ENCODE measurements at places on chromosomes 6 and 20. TPM values are rescaled to one million over a fixed set of nuclear protein-coding genes. Genes with fewer than 3 reads are reported as not detected.

Gene CDH4
- total RNA-seq = not detected

Gene IRAK1BP1
- 8.2 TPM for total RNA-seq

Gene ZBP1
- total RNA-seq = not detected

Gene KHDC1L
- total RNA-seq = not detected

Gene GLO1
- total RNA-seq = 96.0 TPM

Gene NANP
- 3.9 TPM for total RNA-seq

Gene HCRTR2
- not detected for total RNA-seq

- no peak for DNase-seq
Observed at GRCh38 chr6:46921731-46922130, at the start of gene ADGRF5. Gene ADGRF5, minus strand, starts transcription at chr6:46921938. Its CDS starts 15,176 bp downstream, at chr6:46906762.

GRCh38 chr20:47281376-47281775 is 75.1 kb downstream of the ZMYND8 start:
- DNase-seq = no peak

GRCh38 chr6:124968401-124968800 is 6.2 kb downstream of the RNF217 start:
- no peak for DNase-seq

DNA sequence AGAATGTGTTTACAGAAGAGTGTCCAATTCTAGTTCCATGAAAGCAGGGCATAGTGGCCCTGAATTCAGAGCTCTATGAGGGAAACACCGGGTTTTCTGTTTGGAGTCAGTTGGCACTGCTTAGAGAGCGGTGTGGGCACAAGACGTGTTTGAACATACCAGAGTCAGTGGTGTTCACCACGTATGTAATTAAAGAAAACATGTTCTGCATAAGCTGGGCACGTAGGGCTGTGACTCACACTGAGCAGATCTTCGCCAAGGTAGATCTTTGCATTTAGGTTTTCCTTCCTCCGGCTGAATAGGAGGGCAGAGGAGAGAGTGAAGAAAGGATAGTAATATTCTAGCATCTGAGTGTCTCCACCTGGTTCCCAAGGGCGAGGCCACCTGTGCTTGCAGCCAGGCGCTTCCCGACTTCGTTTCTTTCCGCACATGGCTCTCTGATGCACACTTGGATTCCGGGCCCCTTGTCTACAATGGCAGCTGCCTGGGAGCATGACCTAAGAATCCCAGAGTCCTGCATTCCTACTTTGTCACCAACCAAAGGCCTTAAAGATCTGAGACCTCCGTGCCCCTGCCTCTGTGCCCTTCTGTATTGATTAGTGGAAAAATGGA is 136.2 kb downstream of the ERMARD start:
- no peak for DNase-seq

- no peak for DNase-seq
Observed at GRCh38 chr20:55632592-55632991, 372.7 kb downstream of the CBLN4 start.

GRCh38 chr6:132359886-132360285 is 41.4 kb downstream of the MOXD1 start:
- no peak for DNase-seq

DNA sequence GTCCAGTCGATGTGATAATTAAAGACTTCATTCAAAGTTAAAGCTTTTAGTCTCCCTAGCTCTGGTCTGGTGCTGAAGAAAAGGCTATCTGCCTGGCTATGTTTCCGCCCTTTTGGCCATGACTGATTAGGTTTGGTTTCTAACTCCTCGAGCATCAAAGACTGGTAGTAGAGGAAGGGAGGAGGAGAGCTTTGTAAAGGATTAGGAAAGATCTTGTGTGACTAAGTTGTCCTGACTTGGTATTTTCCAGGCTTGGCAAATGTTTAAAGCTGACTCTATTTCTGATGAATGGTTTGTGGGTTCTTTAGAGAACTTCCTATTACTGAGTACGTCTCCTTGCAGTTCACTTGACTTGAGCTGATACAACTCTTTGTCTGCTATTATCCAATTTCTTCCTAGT is 312.9 kb downstream of the GJA1 start:
- DNase-seq = no peak

- DNase-seq = no peak
Observed at GRCh38 chr20:9172851-9173250, 104.0 kb downstream of the PLCB4 start.

DNA sequence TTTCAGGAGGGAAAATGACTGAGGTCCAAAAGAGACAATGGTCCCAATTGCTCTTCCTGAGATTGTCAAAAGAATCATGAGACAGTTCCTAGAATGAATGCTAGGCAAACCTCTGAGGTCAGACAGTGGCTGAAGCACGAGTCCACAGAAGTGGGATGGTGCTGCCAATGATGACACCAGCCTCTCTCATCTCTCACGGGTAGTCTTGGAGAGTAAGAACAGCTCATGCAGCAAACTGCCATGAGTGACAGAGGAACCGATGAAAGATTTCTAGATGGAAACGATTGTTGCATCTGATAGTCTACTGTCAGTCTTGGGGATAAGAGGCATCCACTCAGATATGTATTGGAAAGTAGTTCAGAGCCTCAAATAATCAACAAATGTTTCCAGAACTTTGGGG is 188.7 kb downstream of the SLC24A3 start:
- DNase-seq = no peak

GRCh38 chr6:73929405-73929804 is 233.4 kb downstream of the CD109 start:
- no peak for DNase-seq

DNA sequence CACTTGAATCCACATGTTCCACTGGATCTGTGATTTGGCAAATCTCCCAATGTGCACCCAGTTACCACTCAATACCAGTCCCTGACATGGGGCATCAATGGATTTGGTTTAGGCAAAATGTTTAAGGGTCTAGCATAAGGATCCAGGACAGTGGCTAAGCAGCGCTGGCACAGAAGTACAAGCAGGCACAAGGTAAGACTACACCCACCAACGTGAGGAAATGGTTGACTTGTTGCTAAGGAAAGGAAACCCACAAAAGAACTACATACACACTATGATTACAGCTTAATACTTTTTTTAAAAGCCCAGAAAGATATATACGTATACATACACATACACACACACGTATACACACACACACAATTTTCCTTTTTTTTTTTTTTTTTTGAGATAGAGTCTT is 79.0 kb downstream of the DNAAF9 start:
- DNase-seq = no peak

DNA sequence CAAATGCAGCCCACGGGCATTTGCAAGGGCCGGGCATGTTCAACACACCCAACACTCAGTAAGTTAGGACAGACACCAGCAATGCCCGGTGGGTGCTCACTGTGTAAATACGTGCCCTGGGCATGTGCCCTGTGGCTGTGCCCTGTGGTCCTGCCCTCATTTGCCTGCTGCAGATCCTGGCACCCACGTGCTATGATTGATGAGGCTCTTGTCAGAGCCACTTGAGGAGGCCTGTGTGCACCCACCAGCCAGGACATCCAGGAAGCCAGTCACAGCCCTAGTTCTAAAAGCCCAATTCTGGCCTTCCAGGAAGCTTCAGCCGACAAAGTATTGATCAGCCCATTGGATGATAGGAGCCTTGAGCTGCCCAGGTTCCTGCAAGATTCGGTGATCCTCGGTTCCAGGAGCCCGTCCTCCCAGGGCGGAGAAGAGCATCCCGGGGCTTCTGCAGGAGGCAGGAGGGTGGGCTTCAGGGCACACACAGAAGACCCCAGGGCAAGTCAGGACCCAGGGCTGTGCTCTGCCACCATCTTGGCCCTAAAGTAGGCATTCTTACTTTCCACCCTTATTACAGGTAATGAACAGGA is 223.9 kb downstream of the PREX1 start:
- peak; percentile 50 for DNase-seq

GRCh38 chr6:22401932-22402331 is 105.1 kb upstream of the PRL start:
- no peak for DNase-seq

DNA sequence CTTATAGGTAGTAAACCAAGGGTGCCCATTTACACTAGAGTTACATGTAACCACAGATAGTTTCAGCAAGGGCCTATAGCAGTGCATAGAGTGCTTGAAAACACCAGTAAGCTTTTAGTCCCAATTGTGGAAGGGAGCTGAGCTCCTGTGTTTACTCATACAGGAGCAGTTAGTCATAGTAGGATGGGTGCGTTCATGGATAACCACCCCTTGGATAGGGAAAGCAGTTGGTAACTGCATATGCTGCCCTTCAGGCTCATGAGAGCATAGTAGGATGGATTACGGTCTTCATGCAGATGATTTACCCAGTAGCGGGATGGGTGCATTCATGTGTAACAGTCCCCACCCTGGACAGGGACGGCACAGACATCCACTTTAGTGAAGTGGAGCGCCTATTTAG is 45.1 kb downstream of the OR2B6 start:
- DNase-seq = no peak

GRCh38 chr6:45676380-45676779 is 298.6 kb upstream of the SUPT3H start:
- DNase-seq = no peak

GRCh38 chr6:90158936-90159335 is 137.7 kb downstream of the BACH2 start:
- no peak for DNase-seq

DNA sequence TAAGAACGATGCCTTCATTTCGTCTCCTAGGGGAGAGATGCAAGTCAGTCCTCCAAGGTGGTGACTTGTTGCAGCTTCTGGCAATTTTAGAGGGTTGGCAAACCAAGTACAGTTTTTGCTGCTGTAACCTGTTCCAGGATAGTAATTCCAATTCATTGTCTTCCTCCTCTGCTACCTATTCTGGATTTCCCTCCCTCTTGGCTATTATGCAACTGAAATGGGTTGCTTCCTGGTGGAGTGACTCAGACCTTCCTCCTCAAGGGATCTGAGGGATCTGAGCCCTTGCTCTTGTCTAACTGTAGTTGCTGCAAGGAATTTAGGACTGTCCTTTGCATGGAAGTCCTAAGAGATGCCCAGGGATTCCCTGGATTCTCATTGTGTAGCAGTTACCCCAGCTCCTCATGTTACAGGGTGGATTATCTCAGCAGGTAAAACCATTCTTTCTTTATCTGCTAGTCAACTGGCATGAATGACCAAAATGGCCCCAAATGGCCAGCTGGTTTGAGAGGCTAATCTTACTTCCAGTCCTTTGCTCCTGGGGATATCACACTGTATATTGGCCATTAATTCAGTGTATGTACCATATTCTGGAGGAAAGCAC is 17.6 kb upstream of the ELMO2 start:
- no peak for DNase-seq

- no peak for DNase-seq
Observed at GRCh38 chr6:111990214-111990613, 63.7 kb upstream of the CCN6 start.

GRCh38 chr6:116682334-116682712 is 1.3 kb downstream of the KPNA5 start:
- DNase-seq = no peak

GRCh38 chr20:46150943-46151342 is 32.8 kb downstream of the CD40 start:
- DNase-seq = no peak

DNA sequence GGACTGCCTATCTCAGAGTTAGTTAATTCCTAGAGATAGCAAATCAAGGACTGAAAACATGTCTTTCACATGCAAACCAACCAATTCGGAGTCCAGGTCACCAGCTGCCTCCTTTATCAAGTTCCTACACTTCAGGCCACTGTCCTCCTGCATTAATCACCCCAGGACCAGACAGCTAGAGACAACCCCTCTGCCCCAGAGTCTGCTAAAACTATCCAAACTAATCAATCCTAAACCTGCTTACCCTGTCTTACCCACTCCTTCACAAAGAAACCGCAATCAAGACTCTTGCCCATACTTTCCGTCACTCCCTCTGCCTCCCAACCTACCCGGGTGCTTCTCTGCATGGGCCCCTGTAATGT is 207.0 kb downstream of the HIVEP2 start:
- DNase-seq = no peak

DNA sequence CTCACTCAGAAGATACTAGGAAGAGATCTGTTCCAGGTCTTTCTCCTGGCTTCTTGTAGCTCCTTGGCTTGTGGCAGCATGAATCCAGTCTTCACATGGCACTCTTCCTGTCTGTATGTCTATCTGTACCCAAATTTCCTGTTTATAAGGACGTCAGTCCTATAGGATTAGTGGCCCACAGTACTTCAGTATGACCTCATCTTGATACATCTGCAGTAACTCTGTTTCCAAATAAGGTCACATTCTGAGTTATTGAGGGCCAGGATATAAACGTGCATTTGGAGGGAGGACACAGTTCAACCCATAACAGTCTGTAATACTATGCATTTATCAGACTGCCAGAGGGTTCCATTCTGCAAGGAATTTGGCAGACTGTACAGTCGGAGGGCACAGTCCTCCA is 57.6 kb upstream of the DYNLRB1 start:
- DNase-seq = no peak

- no peak for DNase-seq
Observed at GRCh38 chr6:1860756-1861348, 251.1 kb downstream of the FOXC1 start.

- no peak for DNase-seq
Observed at GRCh38 chr6:118298476-118299427, 249.3 kb upstream of the PLN start.

GRCh38 chr6:71206089-71206488 is 82.5 kb upstream of the OGFRL1 start:
- no peak for DNase-seq

DNA sequence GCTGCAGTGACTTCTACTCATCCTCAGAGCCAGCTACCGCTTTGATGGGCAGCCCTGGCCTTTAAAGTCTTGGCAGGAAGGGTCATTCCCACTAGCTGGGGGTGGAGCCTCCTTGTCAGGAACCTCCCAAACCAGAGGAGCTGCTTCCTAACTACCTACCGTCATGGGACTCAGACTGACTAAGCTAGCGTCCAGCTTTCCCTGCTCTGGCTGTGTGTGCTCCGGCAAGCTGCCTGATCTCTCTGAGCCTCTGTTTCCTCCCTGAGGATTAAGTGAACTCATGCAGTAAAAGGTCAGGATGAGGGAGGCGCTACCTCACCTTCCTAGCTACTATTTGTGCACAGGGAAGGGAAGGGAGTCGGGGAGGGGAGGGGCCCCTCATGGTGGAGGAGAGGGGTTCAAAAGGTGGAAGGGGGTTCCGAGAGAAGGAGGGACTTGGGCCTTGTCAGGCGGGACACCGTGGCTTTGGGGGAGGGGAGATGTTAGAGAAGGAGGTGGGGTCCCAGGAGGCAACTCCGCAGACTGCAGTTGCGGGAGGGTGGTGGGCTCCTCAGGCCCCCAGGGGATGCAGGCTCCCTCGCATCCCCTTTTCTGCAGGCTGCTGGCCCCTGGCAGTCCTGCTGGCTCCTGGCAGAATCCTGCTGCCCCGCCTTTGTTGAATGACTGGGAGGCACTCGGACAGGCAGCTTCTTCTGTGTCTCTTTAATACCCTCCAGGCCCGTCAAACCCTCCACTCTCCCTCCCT is 9.8 kb downstream of the DUSP15 start:
- DNase-seq = no peak

- peak; percentile 57 for DNase-seq
Observed at GRCh38 chr6:166494757-166495486, 91.6 kb downstream of the RAMACL start.

Measured in sigmoid colon (tissue), 7 donors.